Activated naive CD4-positive, alpha-beta T cell treated with Interleukin-2 at 50 U/mL for 16 hours (primary cell): ENCODE measurements at places on chromosomes 4 and X.

DNA sequence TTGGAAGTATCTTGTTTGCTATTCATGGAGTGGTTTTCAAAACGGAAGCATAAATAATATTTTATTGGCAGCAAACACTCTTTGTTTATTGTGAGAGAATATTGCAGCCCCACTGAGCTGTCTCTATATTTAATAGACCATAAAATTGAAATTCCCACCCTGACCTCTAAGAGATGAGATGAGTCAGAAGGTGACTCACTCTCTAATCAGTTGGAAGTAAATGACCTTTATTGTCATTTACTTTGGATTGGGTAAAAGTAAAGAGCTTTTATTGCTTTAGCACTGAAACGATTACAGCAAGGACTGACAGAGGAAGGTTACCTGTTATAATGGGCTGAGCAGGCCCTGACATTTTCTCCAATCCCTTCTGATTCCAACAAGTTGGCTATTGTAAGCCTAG lies 55.0 kb downstream of the SYTL5 start:
- DNase-seq, result no peak

DNA sequence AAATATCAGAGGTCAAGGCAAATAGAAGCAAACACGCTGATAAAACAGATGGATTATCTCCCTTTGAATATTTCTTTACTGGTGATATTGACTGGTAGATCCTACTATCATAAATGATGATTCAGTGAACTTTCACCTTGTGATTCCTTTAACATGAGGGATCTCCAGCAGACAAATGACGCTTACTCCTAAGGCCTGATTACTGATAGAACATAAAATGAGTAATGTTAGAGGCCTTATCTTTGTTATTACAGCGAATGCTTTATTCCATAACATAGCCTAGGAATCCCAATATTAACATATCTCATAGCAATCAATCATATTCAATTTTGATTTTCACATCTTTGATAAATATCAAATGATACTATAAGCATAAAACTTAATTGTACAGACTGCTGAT lies 152.3 kb downstream of the SLC10A7 start:
- no peak for DNase-seq

GRCh38 chrX:50100188-50100587 lies 100.6 kb downstream of the AKAP4 start:
- DNase-seq, result no peak

- DNase-seq, result no peak
These were observed 1342.4 kb upstream of the TENM3 start for GRCh38 chr4:180900781-180901180.

DNA sequence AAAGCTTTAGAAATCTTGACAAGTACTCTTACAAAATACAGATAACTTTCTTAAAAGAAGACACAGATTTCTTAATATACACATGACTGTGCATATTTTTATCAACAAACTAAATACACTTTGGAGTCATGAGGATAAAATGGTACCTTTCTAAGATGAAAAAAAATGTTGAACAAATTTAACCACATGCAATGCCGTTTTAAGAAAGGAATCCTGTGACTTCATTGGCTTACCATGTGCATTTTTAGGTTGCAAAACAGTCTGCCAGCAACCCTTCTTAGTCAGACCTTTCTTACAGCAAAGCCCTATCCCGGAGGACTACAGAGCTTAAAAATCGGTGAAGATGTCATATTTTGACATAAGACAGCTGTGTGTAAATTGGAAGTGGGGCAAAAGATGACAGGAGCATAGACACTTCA lies 51.7 kb downstream of the GASK1B start:
- no peak for DNase-seq

- DNase-seq, result no peak
These were observed 32.2 kb downstream of the NDP start for GRCh38 chrX:43940816-43941474.

DNA sequence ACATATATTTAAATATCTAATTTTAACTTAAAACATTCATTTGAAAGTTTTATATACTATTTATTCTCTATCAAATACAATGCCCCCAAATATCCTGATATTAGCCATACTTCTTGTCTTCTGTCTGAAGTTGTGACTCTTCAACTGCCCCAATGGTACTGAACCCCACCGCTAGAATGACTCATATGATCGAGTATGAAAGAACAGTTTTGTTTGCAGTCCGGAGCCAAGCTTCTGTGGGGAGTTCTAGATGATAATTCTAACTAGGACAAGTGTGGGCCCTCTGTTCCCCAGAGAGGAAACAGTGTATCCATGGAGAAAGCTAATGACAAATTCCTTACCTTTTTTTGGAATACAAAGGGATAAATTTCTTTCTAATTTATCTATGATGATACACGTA lies 24.7 kb upstream of the CT47A1 start:
- DNase-seq, result no peak

- DNase-seq, result no peak
These were observed 112.6 kb upstream of the ZNF827 start for GRCh38 chr4:146051223-146051622.

DNA sequence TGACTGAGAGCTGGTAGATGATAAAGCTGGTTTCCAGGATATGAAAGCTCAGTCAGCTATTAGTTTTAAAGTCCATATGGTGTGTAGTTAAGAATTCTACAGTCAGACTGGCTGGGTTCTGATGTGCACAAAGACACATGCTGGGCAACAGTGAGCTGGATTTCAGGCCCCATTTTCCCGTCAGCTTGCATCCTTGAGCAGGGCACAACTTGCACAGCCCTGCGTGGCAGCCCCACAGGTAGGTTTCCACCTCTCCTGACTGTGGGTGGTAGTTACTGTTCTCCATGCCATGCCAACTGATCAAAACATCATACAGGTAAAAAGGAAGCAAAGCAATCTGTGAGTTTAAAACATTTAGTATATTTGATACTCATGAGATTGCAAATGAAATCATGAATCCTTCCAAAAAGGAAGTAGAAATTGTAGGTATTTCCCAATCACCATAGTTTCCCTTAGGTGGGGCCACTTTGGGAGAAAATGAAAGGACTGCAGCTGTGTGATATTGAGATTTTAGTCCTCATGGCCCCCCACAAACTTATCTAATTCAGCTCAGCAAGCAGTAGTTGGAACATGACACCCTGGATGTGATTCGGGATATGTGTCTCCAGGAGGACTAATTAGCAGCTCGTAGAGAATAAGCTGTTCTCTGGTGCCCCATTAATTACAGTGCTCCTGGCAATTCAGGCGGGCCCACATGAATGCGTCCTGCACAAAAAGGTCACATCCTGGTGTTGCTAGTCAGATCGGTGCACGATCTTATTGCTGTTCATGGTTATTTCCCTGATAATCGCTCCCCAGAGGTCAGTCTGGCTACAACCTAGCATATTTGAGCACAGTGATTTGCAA lies 42.4 kb upstream of the NOCT start:
- DNase-seq, result no peak

DNA sequence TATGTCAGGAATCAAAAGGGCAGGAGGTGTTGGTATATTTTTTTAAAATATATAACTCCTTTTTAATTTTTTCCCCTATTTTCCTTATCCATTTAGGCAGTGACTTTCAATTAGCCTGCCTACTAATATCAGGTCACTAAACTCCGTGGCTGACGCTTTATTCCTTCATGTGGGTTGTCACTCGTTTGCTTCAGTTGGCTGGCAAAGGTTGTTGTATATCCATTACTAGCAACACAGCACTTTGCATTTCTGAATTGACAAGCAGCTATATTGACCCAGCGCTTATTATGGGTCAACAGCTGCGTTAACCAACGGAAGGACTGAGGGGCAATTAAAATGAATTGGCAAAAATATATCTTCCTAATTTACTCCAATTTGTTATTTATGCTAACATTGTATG lies 87.7 kb downstream of the ARX start:
- no peak for DNase-seq

GRCh38 chrX:6131287-6131686 lies 97.4 kb downstream of the NLGN4X start:
- DNase-seq, result no peak

DNA sequence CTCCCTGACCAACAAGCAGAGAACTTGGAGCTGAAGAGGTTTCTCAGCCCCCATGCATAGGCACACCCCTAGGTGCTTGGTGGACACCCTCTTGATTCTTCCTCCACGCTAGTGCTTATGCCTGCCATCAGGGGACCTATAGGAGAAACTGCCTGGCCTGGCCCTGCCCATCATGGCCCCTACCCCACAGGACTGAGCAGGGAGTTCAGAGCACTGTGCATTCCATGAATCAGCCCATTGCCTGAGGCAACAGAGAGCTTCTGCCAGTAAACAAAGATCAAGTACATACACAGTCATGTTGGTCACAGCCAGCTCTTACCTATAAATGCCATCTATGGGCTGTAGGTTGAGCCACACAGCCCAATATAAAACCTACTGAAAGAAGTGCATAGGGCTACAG lies 99.1 kb upstream of the EDNRA start:
- no peak for DNase-seq

DNA sequence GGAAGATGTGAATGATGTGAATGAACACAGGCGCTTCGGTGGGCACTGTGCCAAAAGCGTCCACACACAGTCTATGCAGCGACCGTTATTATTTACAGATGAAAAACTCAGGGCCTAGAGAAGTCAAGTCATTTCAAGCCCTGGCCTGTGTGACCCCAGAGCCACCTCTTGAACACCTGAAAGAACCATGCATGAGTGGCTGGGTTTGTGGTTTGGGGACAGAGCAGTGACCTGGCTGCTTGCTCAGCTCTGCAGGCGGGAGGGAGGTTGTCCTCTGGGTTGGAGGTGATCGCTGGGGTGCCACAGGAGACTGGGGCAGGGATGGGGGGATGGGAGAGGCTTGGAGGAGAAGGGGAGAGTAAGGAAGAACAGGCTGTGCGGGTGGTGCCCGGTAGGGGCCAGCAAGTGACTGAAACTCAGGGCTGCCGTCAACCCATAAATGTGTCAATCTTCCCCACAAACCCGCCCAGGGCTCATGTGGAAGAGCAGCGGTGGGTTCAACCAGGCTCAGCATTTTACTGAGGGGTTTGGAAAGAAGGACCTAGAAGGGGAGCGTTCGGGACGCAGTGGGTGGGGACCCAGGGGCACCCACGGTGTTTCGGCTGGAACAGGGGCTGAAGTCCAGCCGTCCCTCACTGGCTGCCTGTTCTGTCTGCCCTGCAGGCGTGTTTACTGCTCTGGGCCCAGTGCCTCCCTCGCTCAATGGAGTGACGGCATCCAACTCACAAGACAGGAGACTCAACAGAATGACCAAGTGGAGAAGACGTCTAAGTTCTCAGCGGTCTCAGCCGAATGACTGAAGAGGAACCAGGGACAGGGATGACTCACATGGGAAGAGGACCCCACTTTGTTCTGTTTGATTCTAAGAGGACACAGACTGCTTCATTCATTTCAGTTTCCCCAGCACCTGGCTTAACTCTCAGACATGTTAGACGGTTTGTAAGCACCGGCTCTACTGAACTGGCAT lies 167.8 kb downstream of the AFAP1 start:
- DNase-seq, result no peak

GRCh38 chr4:1870328-1870577 lies 940 bp upstream of the NSD2 start:
- DNase-seq, result peak; percentile 86

GRCh38 chrX:125203365-125203736 lies 116.3 kb upstream of the TEX13C start:
- DNase-seq, result no peak

DNA sequence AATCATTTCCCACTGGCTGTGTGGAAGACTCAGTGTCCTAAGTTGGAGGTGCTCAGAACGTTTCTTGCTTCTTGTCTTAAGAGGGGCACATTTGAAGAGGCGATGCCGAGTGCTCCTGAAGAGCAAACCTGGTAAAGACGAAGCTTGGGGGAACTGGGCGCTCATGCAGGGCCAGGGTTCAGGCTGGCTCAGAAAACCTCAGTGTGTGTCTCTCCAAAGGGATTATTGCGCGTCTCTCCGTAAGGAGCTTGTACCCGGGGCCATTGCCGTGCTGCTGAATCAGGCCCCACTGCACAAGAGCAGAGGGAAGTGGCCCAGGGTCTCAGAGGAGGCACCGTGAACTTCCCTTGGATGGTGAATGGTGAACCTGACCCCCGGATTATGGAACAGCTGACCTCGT lies 44.4 kb downstream of the PSAPL1 start:
- DNase-seq, result no peak

- no peak for DNase-seq
These were observed 37.2 kb downstream of the ABLIM2 start for GRCh38 chr4:8121292-8122015.

- DNase-seq, result no peak
These were observed 317.7 kb downstream of the NR3C2 start for GRCh38 chr4:148124512-148124911.

DNA sequence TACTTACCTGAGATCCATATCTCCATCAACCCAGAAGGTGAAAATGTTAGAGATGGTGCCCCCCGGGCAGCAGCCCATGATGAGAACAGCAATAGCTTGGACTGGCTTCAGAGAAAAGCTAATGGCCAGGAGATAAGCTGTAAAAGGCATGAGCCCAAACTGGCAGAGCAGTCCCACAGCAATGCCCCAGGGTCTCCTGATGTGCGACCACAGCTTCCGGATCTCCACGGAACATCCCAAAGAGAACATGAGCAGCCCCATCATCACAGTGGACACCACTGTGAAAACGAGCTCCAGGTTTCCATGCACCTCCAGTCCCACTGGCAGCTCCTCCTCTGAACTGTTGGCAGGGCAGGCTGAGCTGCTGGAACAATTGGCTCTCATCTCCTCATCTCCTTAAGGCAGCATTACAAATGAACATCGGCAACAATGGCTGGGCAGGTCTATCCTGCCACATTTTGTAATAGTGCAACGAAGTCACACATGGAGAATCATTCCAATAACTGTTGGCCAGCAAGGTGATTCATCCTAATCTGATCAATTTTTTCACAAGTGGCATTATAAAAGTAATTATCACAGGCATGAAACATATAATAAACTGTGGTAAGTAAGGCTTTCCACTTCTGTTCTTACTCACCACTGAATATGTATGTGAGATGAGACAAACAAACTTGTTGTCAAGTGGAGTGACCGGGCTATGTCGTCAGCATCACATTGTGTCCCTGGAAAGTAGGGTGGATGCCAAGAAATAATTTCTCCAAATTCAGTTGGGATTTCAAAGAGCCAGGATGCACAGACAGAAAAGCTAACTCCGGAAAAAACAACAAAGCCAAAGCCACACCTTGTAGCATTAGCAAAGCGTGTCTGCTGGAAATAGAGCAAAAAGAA lies at the start of gene SLC10A6:
SLC10A6 (minus strand) TSS at position 653 of the 888 bp plus-strand sequence; CDS start at position 384, 269 bp downstream.
- no peak for DNase-seq

GRCh38 chrX:48591255-48591791 lies 6.0 kb upstream of the WDR13 start:
- DNase-seq, result no peak

- no peak for DNase-seq
These were observed 42.4 kb downstream of the CLCN4 start for GRCh38 chrX:10199212-10199611.

DNA sequence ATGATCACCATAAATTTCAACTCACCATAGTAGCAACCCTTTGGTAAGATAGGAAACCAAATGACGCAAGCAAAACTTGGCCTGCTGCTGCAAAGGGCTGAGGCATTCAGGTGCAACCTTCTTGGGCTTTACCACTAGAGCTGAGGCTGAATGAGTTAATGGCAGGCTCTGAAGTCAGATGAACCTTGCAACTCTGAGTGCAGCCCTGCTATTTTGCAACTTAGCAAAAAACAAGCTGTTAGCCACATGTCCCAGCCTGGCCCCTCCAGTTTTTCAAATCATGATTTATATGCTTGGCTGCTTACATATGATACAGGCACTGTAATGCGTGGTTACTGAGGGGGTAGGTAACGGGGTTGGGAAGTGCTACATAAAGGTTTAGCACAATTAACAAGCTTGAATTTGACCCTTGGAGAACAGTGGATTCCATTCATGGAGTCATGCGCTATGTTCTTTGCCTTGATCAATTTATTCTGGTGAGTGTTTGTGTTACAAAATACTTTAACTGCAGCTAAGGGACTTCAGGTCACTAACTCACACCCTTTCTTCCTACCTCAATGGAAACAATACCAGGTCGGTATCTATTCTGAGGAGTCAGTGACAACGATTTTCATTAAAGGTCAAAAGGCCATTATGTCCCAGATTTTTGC lies 80.5 kb upstream of the PPARGC1A start:
- no peak for DNase-seq
